Stimulated activated CD4-positive, alpha-beta T cell treated with anti-CD3 and anti-CD28 coated beads, Interleukin-2, amount 100 ng/mL, for 4 hours (primary cell): ENCODE measurements at places on chromosomes 2 and 18.

- DNase-seq: no peak
Observed at GRCh38 chr18:23710946-23711345, 21.7 kb downstream of the LAMA3 start.

DNA sequence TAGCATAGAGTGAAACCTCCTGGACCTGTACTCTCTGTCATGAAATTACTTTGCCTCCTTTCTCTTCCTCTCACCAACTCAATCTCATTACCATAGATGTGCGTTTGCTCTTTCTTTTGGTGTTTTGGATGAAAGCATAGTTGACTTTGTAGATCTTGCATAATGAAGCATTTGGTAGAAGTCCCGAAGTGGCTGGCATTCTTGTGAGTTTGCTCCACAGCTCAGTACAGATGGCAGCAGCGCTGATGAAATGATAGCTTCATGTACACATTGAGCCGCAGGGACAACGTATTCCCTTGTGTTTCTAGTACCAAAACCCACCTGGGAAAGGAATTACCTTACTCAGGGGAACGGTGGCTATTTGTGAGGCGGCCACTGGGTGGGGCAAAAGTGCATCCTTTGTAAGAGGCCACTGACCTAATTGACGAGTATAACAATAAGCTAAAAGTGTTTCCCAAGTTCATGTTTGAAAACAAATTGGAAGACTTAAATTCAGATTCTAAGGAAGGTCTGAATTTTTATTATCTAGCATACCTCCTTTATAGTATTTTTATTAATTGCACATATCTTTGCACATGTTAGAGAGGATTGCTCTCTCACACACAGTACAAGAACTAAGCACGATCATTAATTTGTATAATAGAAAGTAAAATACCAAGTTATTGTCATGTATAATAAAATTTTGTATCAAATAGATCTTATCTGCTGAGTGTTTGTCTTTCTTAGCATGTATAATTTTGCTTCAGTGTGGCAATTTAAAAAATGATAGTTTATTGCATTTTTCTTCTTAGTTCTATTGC, 25.4 kb upstream of the CDH7 start:
- no peak for DNase-seq

GRCh38 chr18:13428319-13428718, 209.8 kb downstream of the LDLRAD4 start:
- no peak for DNase-seq

GRCh38 chr18:78144669-78145068, 834.9 kb upstream of the SALL3 start:
- no peak for DNase-seq

DNA sequence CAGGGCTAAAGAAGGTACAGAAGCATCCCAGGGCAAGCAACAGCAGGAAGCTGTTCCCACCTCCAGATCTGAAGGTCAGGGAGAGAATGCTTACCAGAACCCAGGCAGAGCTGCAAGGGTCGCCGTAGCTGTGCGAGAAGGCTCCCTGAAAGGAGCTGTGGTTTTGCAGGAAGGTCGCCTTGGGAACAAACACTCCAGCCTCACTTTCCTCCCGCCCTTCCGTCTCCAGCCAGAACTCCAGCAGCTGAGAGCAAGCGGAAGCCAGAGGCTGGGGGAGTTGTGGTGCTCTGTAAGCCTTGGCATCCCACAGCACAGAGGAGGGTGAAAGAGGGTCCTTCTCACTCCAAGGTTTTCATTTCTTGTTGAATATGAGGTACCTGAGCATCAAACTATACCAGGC, 18.3 kb upstream of the ICOS start:
- DNase-seq: no peak

GRCh38 chr2:145587922-145588321, 1068.0 kb upstream of the ZEB2 start:
- no peak for DNase-seq

GRCh38 chr2:15378148-15378908, 182.8 kb downstream of the NBAS start:
- no peak for DNase-seq

DNA sequence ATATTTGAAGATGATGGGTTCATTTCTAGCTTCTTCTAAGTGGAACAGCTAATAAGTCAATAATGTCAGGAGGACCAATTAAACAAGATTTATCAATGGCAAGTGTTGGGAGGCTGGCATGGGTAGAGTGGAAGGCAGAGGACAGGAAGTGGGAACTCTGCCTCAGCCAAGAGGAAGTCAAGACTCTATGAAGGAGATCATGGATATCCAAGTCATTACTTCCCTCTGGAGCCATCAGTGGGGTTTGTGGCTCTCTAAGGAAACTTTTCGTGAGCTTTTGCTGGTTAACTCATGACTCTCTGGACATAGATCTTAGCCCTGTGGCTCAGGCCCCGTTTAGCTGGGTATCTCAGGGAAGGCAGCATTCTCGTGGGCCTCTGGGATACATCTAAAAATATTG, 410.4 kb upstream of the ID2 start:
- DNase-seq: no peak

DNA sequence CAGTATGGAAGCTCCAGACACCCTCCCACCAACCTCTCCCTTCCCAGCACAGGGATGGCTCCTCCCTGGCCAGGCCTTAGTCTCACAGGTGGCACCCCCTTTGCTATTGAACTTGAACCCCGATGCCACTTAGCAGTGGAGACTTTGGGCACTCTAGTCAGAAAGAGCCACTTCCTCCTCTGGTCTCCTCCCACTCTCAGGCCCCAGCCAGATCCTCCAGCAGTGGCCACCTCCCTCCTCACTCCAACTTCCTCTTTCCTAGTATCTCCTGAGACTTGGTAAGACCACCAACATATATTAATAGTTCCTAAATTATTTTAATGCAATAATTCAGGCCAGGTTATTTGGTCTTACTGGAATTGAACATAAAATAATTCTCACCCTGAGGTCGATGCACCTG, 437.2 kb upstream of the ID2 start:
- DNase-seq: no peak

DNA sequence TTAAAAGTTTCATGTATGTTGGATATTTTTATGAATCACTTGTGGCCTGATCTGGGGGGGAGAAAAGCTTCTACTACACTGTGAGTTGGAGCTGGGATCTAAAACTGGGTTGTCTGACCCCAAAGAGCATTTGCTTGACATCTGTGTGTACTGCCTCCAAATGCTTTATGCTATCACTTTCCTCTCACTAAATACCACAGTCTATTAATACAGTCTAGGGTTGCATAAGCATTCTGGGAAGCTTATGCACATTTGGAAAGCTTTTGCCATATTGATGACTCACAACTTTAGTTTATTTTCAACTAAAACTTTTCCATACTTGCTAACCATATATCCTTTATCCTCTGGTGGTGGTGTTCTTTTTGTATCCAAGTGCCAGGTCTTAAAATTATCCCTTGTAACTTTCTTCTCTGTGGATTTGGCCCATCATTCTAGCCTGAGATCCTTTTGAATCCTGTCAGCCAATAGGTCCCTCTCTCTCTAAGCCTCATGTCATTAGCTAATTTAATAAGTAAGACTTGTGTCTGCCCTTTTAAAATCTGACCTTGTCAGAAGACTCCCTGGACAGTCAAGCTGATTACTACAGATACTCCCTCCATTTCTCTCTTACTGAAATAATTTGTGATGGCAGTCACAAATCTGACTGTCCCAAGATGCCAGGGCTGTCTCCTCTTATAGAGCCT, 72.7 kb downstream of the NXPH2 start:
- no peak for DNase-seq

DNA sequence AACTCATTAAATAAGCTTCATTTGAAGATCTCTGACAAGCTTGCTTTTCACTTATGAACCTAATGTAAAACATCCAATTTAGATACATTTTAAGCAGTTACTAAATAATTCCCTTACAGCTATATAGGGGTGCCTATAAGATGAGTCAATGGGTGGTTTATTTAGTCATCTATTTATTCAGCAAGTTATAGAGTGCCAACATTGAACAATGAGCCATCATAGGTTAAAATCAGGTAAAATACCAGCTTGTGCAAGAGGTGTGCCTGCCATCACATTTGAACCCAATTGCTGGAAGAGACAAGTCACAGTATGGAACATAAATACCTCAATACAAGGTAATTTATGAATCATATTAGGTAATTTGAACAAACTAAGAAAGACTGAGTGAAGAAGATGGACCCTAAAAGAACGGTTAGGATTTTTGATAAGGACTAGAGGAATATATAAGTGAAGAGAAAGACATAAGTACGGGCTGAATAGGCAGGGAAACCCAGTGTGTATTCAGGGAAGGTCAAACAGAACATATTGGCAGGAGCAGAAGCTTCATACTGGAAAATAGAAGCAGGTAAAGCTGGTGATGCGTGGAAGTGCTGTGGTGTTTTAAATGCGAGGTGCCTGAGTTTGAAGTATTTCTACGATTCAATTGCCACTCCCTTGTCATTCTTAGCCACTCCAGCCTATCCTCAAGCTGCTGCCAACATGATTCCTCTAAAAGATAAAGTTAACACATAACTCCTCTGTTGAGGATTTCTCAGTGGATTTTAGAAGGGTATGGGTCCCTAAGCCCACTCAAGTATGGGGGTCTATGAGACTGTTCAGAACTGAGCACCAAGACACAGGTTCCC, 18.9 kb upstream of the STAT4 start:
- no peak for DNase-seq

- no peak for DNase-seq
Observed at GRCh38 chr2:54556621-54557121, 100.5 kb downstream of the SPTBN1 start.

DNA sequence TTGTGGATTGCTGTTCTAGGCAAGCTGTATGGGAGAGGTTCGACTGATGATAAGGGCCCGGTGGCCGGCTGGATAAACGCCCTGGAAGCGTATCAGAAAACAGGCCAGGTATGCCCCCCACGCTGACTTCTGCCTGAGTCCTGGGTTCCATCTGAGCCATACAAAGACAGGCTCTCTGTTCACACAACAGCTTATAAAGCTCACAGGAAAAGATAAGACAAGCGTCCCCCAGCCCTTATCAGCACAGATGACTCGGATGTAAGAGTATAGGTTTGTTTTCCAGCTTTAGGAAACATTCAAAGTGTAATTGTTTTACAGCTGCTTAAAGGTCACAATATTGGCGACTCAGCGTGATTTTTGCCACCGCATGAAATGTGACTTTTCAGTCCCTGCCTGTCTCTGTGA, 12.7 kb downstream of the CNDP2 start:
- DNase-seq: no peak

DNA sequence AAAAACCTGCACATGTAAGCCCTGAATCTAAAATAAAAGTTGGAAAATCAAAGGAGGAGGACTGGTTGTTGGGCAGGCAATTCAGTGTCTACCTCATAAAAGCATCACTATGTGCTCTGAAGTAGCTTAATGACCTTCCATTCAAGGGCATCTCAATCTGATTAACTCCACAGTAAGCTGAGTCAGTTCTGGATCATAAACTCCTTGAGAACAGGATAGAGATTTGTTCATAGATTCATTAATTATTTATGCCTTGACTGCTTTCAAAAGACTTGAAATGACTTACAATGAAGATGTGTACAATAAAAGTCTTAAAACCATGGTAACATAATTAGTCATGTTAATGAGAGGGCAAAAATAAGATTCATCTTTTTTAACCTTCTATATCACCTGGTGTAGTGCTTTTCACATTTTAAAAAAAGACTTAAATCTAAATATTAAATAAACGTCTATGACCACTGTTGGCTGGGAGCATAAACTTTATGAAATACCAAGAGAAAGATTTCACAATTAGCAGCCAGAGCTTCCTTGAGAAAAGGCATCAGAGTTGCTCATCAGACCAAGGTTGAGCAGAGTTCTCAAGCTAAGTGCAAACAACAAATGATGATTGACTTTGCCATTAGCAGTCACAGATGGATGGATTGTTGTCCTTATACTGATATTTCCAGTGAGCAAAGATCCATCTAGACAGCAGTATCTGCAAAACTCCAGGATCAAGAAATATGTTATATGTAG, 237.3 kb upstream of the THUMPD2 start:
- no peak for DNase-seq

- DNase-seq: no peak
Observed at GRCh38 chr2:33488178-33488690, 11.8 kb downstream of the RASGRP3 start.

DNA sequence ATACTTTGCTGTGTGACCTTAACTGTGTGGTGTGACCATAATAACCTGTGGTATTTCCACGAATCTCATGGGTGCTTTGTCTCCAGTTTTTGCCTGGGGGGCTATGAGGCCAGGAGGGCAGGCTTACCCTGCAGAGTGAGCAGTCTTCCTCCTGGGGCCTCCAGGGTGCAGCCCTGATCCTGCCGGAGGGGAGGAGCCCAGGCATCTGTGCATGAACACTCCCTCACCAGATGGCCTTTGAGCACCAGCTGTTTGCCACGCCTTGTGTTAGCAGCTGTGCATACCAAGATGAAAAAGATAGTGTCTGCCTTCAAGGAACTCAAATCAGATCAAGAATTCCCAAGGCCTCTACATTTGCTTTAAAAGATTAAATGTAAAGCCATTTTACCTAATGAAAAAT, 75.0 kb upstream of the RBM44 start:
- no peak for DNase-seq

GRCh38 chr2:169961911-169962310, 134.7 kb downstream of the UBR3 start:
- no peak for DNase-seq

DNA sequence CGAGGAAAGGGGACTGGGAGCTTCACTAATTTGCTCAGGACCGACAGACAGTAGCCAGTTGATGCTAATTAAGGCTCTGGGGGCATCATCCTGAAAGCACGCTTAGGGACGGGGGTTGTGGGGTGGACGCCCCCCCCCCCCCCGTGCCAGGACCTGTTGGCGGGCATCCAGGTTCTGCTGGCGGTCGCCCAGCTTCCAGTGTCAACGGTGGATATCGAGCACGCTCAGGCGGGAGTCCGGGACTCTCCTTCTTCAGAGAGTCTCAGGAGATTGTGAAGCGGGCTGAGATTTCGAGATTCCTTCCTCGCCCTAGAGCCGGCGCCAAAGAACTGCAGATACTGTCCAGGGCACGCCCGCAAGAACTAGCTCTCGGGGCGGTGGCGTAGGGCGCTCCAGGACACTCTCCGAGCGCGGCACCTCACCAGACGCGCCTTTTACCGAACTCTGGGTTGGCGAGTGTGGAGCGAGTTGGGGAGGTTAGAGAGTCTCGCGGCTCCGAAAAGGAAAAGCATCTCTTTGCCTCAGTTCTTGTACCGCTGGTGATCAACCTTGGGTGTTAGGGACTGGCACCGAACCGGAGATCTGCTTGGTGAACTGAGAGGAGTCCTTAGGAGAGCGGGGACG, 5.6 kb downstream of the RAX start:
- no peak for DNase-seq

GRCh38 chr2:217713395-217714286, 289.2 kb downstream of the TNS1 start:
- peak; percentile 52 for DNase-seq

GRCh38 chr2:132984731-132985130, 314.7 kb upstream of the LYPD1 start:
- no peak for DNase-seq

- no peak for DNase-seq
Observed at GRCh38 chr18:3067722-3068121, 54.8 kb upstream of the LPIN2 start.

GRCh38 chr2:144511226-144511810, 8.6 kb downstream of the ZEB2 start:
- DNase-seq: no peak

GRCh38 chr2:516944-517343, 160.3 kb downstream of the TMEM18 start:
- DNase-seq: no peak
